Pancreas (tissue), 10 donors: ENCODE measurements at places on chromosomes 1 and 21. TPM values are rescaled to one million over a fixed set of nuclear protein-coding genes. Genes with fewer than 3 reads are reported as not detected.

- DNase-seq, result no peak
Measured at GRCh38 chr1:215877452-215877951, 310.4 kb downstream of the KCTD3 start.

Gene SNX27
- total RNA-seq, result 12.0 TPM

DNA sequence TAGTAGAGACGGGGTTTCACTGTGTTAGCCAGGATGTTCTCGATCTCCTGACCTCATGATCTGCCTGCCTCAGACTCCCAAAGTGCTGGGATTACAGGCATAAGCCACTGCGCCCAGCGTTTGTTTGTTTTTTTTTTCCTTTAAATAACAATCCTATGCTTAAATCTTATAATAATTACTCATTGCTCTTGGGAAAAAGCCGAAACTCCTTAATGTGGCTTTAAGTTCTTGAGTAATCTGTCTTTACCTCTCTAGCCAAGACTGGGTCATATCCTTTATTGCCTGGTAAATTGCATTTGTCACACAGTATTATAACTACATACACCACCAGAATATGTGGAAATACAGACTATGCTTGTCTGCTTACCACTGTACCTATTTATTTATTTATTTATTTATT lies 97.1 kb downstream of the MACF1 start:
- DNase-seq, result no peak

DNA sequence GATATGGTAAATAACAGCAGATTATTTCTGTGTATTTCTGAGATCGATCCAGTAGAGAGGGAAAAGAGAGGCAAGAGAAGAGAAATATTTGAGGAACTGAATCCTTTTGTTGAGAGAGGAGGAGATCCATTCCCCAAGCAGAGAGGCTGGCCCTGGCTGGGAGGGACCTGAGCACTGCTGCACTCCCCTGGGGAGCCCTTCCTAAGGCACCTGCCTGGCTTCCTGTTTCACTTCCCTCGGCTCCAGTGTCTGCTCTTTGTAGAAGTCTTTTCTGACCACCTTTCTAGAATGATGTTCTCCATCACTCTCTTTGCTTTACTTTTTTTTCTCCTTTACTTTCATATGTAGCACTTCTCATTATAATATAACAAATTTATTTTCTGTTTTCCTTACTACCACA lies 42.3 kb upstream of the SLC6A9 start:
- DNase-seq, result no peak

GRCh38 chr1:230102046-230102445 lies 35.0 kb downstream of the GALNT2 start:
- no peak for DNase-seq
